ENCODE measurements at places on chromosomes 7 and 10.

GRCh38 chr10:79451046-79451699, 5.7 kb upstream of the ZCCHC24 start:
- DNase-seq = no peak

DNA sequence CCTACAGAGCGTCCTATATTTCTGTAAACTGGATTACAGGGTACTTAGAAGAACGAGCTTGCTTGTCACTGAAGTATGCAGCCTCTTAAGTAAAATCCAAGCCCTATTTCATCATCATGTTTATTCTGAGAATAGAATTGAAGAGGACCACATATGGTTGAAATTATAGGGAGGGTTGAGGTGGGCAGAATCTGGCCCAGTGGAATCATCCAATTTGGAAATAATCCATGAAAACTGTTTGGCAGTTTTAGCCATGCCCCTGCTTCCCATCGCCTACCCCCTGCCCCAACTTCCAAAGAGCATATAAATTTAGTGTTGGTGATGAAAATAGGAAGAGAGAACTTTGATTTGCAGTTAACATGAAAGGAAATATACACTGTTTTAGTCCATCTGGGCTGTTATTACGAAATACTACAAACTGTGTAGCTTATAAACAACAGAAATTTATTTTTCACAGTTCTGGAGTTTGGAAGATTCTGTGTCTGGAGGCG, 150.4 kb downstream of the PRKG1 start:
- no peak for DNase-seq

DNA sequence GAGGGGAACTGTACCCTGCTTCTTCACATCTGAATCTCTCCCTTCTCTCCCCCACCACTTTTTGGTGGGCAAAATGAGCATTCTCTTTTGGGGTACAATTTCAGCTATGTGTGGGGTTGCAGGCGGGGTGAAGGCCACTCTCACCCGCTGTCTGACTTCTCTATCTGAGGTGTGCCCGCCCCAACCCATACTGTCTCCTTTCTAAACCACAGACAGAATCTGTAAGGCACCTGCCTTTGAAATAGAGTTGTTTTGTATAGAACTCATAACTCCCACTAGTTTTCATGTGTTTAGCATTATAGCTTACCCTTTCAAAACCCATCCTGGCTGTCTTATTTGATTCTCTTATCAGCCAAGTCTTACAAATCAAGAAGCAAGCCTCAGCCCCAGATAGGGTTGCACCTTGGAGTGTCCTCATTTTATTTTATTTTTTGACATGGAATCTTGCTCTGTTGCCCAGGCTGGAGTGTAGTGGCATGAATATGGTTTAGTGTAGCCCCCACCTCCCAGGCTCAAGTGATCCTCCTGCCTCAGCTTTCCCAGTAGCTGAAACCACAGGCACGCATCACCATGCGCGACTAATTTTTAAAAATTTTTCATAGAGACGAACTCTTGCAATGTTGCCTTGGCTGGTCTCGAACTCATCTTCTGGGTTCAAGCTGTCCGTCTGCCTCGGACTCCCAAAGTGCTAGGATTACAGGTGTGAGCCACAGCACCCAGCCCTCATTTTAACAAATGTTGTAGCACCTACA, 11.9 kb downstream of the TSPAN14 start:
- peak; percentile 22 for DNase-seq

DNA sequence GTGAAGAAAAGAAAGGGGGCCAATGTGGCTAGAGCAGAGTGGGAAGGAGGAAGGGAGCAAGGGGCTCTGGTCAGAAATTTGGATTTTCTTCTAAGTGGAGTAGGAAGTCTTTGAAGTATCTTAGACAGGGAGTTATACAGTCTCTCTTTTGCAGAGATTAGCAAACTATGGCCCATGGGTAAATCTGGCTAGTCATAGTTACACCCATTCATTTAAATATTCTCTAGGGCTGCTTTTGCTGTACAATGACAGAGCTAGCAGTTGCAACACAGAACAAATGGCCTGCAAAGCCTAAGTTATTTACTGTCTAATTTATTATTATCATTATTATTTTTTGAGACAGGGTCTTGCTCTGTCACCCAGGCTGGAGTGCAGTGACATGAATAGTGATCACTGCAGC, 10.5 kb upstream of the LAMB4 start:
- no peak for DNase-seq

DNA sequence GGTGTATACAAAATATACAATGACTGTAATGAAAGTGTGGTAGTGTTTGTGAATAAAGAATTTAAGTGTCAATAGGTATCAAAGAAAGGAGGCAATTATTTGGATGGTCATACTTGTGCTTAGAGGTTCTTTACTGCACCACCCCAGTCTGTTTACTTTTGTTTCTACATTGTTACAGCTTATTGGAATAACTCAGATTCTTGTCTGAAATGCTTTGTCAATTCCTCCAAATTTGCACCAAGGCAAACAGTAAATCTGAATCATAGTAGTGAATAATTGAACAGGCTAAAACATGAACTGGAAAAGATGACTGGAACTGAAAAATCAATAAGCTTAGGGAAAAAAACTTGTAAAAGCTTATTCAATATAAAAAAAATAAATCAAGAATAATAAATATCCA, 319.2 kb downstream of the EXOC4 start:
- DNase-seq = no peak

DNA sequence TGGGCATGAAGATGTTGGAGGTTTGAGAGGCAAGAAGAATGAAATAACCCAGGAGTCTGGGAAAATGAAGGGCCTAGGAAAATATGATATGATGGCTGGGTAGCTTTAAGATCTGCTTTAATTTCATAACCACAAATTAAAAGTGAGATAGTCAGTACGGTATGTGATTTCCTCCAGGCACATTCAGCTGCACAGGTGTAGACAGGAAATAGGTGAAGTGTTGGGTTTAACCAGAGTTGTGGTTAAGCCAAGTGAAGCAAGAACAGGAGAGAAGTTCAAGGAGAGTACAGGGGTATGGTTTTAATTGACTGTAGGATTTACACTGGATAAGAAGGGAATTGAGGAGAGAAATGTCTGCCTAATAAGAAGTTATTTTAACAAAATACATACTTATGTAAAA, 2.6 kb downstream of the PNLIPRP3 start:
- no peak for DNase-seq

DNA sequence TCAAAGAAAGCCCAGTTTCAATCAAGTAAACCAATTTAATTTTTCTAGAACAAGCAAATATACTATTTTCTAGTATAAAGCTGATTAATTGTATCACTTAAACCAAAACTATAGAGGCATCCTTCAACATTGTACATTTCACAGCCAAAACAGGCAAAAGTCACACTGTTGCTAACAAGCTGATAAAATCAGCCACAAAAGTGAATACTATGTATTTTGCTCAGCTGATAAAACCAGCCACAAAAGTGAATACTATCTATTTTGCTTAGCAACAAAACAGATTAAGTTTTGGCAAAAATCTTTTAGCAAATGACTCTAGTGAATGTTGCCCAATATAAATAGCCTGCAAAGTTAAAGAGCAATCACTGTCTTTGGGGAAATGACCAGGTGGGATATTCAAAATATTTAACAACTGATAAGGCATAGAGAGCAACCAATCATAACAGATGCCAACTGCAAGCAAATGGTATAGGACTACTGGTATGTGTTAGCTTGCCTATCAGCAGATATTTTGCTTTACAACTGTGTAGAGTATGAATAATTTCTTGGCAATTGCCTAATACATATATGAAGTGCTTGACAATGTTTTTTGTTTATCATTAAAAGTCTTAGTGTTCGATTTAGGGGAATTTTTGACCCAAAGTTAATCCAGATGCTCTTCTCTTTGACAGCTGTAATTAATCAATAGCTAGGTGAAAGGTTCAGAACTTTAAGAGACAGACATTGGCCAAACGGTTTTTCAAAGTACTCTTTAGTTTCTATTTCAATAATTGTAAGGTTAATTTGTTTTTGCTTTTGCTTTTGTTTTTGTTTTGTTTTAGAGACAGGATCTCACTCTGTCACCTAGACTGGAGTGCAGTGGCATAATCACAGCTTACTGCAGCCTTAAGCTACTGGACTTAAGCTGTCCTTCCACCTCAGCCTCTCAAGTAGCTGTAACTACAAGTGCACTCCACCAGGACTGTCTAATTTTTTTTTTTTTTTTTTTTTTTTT, 44.4 kb upstream of the SP4 start:
- no peak for DNase-seq

- no peak for DNase-seq
Observed at GRCh38 chr10:116197946-116198675, 74.9 kb downstream of the GFRA1 start.

DNA sequence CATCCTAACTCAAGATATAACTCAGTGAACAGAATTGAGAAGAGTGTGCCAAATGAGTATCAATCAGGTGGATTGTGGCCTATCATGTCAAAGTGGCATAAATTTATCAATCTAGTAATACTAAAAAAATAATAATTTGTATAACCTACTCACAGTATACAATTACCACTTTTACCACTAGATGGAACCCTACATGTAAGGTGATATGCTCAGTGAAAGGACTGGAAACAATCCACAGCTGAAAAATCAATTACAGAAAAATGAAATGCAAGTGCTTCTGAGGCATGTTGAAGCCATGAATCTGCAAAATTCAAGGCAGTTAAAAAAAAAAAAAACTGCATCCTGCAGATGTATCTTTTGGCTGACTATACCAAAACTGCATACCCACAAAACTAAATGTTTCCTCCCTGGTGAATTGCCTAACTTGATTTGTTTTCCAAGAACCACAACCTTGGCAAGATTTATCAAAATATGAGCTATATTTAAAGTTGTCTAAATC, 13.9 kb downstream of the ARHGAP19 start:
- DNase-seq = no peak

DNA sequence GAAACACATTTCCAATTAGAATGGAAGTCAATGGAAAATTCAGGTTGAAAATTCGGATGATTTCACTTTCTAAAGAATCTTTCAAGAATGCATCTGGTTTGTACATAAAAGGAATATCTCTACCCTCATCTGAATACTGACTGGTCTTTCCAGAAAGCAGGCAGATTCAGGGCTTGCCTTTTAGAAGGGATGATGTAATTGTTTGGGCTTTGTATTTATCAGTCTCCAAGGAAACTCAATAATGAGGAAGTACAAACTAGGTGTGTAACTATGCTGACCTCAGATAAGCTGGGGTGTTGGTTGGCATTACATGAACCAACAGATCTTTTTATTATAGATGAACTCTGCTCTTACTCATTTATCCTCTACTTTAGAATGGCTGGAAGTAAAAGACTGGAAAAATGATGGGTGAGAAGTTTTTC, 24.1 kb downstream of the PDLIM1 start:
- DNase-seq = no peak

- no peak for DNase-seq
Observed at GRCh38 chr10:63498665-63499064, 22.5 kb upstream of the REEP3 start.

DNA sequence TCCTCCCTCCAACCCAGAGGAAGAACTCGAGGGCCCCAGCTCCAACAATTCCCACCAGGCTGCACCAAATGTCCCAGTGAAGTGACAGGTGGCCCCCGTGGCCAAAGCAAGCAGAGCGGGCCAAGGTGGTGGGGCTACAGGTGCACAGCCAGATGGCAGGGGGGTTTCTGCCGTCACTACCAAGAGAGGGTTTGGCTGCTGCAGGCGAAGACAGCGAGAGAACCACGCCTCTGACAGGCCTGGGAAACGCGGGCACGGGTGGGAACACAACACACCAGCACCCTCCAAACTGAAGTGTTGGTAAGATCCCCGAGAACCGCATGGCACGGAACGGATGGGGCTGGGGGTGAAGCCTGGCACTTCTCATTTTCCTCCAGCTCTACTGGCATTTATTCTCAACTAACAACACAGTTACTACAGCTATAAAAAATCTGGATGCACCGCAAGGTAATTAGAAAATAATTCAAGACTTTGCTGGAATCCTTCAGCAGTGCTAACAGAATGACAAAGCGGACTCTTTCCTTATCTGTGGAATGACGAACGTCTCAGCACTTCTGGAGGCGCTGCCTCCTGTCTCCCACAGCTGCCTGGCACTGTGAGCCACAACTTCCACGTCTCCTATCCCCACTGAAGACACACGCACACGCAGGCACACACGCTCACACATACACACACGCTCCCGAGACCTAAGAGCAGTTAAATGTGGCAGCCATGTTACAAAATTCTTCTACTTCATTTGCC, 167.9 kb downstream of the TCERG1L start:
- DNase-seq = no peak

GRCh38 chr7:28036696-28037095, 143.9 kb downstream of the JAZF1 start:
- peak; percentile 35 for DNase-seq

DNA sequence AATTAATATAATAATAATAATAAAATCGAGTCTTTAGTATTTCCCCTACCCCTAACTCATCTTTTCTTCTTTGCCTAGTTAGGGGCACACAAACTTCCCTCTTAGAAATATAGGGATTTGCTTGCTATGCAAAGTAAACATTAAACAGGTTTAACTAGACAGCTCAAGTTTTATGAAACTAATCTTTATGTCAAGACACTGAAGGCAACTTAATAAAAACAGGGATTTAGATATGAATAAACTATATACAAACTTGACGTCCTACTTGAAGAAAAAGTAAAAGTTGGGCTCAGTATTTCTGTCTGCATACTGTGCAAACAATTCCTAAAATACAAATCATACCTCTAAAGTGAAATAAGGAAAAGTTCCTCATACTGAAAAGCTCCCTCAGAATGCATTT, 52.1 kb upstream of the CAV2 start:
- DNase-seq = no peak

- no peak for DNase-seq
Observed at GRCh38 chr10:112461029-112461887, 14.2 kb downstream of the VTI1A start.

DNA sequence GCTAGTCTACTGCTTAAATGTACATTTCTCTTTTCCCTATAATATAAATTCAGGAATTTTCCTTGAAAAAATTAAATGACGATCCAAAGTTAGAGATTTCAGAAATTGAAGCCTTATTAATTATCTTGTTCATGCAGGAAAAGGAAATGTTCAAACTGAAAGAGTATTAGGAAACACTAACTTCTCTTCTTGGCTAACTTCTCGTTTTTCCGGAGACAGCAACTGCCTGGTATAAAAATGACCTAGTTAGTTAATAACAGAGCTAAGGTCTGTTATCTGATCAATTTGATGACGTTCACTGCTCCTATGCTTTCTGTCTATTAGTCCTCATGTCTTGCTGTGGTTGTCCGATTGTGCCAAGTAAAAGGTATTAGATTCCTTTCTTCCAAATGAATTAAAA, 212.5 kb downstream of the DGKB start:
- DNase-seq = no peak

Data from thyroid gland (tissue), 4 donors.